HFFc6 (cell line): ENCODE measurements at places on chromosomes 5 and 9. TPM values are rescaled to one million over a fixed set of nuclear protein-coding genes. Genes with fewer than 3 reads are reported as not detected.
A peak's percentile ranks its signal among the peaks of the same experiment; 100 is the strongest.

Gene NRARP
- total RNA-seq: not detected in 2 replicates

DNA sequence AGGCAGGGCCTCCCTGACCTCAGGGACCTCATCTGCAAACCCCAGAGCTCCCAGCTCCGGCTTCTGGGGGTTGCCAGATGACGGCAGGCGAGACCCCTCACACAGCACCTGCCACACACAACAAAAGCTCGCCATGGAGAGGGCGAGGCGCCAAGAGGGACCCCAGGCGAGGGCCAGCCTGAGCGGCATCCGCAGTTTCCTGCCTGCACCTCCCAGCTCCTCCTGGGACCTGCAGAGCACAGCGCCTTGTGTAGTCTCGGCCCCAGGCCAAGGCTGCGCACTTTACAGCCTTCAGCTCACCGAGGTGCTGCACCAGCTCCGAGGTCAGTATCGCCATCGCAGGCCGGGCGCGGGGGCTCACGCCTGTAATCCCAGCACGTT lies 82.4 kb upstream of the ADAMTS2 start:
- no peak overlapping the region for H3K4me3 ChIP-seq
- H3K4me1 ChIP-seq: no peaks in the 10 kb centered on the region
- no peak for DNase-seq
- H3K27me3 ChIP-seq: peaks cover 19% of the 10 kb centered on the region
- H3K36me3 ChIP-seq: no peaks in the 10 kb centered on the region
- no peak overlapping the region for H3K27ac ChIP-seq

GRCh38 chr9:82553654-82554366 lies 509.1 kb downstream of the RASEF start:
- no peaks in the 10 kb centered on the region for H3K36me3 ChIP-seq
- H3K27me3 ChIP-seq: peaks cover 2% of the 10 kb centered on the region; the same call in 1 of the 2 replicates
- H3K27ac ChIP-seq: no peak overlapping the region
- H3K4me1 ChIP-seq: no peaks in the 10 kb centered on the region

GRCh38 chr5:23013395-23013998 lies 160.4 kb upstream of the CDH12 start:
- H3K27ac ChIP-seq: no peak overlapping the region
- no peaks in the 10 kb centered on the region for H3K27me3 ChIP-seq
- H3K36me3 ChIP-seq: no peaks in the 10 kb centered on the region
- H3K4me1 ChIP-seq: no peaks in the 10 kb centered on the region
- no peak for DNase-seq
- peak overlapping the region; percentile 72 for H3K4me3 ChIP-seq

DNA sequence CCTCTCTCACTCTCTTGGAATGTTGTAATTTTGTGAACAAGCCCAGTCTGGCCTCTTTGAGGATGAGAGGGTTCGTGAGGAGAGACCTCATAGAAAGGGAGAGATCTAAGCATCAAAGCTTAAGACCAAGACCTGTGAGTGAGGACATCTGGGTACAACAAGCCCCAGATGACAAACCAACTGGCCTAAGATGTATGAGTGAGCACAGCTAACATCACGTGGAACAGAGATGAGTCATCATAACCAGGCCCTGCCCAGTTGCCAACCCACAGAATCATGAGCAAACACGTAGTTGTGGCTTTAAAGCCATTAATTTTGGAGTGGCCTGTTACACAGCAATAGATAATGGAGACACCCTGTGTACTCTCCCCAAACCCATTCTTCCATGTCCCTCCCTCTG lies 439.1 kb upstream of the KIF2A start:
- H3K36me3 ChIP-seq: no peaks in the 10 kb centered on the region
- H3K27me3 ChIP-seq: no peaks in the 10 kb centered on the region; the same call in 1 of the 2 replicates
- no peak overlapping the region for H3K27ac ChIP-seq
- DNase-seq: peak; percentile 3

- peaks cover 71% of the 10 kb centered on the region for H3K4me1 ChIP-seq
- H3K27ac ChIP-seq: peak overlapping the region; percentile 83
- DNase-seq: no peak
- H3K36me3 ChIP-seq: no peaks in the 10 kb centered on the region
- peaks cover 1% of the 10 kb centered on the region; the same call in 1 of the 2 replicates for H3K27me3 ChIP-seq
Observed at GRCh38 chr5:59038798-59039295, 456.0 kb downstream of the RAB3C start.

GRCh38 chr9:104895572-104895971 lies 32.4 kb downstream of the ABCA1 start:
- peak; percentile 83 for DNase-seq
- peak overlapping the region; percentile 68 for H3K4me3 ChIP-seq
- peaks cover 22% of the 10 kb centered on the region for H3K4me1 ChIP-seq
- H3K27ac ChIP-seq: peak overlapping the region; percentile 46
- H3K36me3 ChIP-seq: no peaks in the 10 kb centered on the region

GRCh38 chr9:85042981-85043647 lies 373.6 kb downstream of the NTRK2 start:
- H3K27me3 ChIP-seq: no peaks in the 10 kb centered on the region
- H3K27ac ChIP-seq: no peak overlapping the region
- H3K4me1 ChIP-seq: no peaks in the 10 kb centered on the region
- H3K4me3 ChIP-seq: no peak overlapping the region
- no peak for DNase-seq
- H3K36me3 ChIP-seq: no peaks in the 10 kb centered on the region

Gene FOXB2
- total RNA-seq: not detected in 2 replicates

Gene EIF4EBP3
- total RNA-seq: 3.4 to 5.6 TPM (median 3.7 TPM) in 3 replicates

DNA sequence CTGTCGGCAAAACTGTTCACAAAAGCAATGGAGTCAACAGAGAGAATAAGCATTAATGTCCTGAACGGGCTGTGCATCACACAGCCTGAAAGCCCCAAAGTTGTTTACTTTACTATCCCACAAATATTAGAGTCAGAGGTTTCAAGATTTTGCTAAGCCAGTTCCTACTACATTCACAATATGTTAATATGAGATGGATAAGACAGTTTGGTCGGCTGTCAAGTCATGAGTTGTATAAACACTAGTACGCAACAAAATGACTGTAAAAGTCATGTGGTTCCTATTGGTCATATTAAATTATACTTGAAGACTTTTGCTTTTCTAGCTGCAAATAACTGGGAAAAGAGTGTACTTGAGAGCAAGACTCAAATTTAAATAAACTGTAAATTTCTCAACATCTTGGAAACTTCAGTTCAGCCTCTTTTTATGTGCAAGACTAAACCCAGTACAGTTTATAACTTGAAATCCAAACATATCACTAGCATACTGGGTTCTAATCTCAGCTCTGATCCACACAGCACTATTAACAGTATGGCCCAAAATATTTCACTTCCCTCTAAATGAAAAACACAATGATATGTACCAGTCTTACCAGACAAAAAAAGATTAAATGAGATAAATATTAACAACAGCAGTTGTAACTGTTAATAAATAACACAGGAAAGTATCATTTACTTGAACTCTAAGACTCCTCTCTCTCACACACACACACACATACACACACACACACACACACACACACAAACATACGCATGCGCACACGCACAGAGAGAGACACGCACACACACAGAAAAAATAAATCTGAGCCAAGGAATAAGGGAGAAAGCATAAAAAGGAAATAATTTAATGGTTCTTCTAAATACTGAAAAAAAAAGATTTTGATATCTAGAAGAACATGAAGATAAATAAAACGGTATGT lies 33.1 kb downstream of the FANCC start:
- H3K4me3 ChIP-seq: peak overlapping the region; percentile 48
- no peaks in the 10 kb centered on the region for H3K27me3 ChIP-seq
- H3K4me1 ChIP-seq: peaks cover 24% of the 10 kb centered on the region

DNA sequence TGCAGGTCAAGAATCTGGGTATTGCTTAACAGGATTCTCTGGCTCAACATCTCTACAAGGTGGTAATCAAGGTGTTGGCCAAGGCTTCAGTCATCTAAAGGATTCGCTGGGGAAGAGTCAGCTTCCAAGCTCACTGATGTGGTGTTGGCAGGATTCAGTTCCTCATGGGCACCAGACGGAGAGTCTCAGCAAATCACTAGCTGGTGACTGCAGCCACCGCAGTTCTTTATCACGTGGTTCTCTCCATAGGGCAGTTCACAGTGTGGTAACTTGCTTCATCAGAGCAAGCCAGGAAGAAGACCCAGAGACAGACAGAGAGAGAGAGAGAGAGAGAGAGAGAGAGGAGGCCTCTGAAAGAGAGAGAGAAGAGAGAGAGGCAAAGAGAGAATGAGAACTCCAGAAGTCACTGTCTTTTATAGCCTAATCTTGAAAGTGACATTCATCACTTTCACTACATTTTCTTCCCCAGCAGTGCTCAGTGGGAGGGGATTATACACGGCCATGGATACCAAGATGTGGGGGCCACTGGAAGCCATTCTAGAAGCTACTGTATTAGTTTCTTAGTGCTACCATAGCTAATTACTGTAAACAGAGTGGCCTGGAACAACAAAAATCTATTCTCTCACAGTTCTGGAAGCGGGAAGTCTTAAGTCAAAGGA lies 109.2 kb upstream of the SMIM23 start:
- H3K27ac ChIP-seq: no peak overlapping the region
- H3K4me1 ChIP-seq: no peaks in the 10 kb centered on the region
- no peaks in the 10 kb centered on the region for H3K36me3 ChIP-seq
- H3K4me3 ChIP-seq: no peak overlapping the region
- H3K27me3 ChIP-seq: peaks cover 40% of the 10 kb centered on the region

DNA sequence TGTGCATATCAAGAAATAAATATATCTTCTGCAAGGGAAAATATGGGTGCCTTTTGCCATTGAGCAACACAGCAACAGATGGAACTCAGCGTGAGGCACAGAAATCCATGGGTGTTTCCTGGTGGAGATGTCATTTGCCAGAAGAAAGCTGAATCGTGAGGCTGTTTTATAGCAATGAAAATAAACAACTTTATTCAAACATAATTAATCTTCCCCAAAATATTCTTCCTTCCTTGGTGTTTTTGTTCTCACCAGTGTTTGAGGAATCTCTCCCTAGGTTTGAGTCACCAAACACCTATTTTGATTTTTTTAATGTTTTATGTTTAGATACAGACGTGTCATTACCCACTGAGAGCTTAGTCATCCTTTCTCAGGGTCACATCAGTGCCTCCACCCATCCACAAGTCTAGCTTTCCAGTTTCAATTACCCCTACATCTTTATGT lies 65.8 kb upstream of the PAPPA start:
- no peak for DNase-seq
- H3K27ac ChIP-seq: peak overlapping the region; percentile 62
- H3K27me3 ChIP-seq: no peaks in the 10 kb centered on the region
- H3K4me3 ChIP-seq: peak overlapping the region; percentile 39

Gene BARHL1
- not detected in 3 replicates for total RNA-seq

Gene CDKN2A
- 57.9 to 119 TPM (median 65.6 TPM) in 3 replicates for total RNA-seq

Gene CDX1
- 0.11 TPM in 1 of 3 replicates, not detected in the others for total RNA-seq

DNA sequence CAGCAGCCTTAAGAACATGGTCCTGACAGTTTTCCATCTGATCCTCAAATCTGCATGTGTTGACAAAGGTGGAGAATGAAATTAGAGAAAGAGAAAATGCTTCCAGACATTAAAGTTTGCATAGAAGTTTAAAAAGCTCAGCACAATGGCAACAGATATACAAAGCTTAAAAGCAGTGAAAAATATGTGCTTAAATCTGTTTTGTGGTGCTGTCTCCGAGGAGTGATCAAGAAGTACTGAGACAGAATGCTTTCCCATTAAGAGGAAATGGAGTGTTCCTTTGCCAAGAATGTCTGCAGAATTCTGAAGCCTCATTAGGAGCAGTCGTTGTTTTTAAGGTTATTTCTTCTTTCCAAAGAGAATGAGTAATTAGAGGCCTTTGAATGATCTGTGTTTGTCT lies 131.4 kb downstream of the MCTP1 start:
- H3K4me3 ChIP-seq: no peak overlapping the region
- DNase-seq: no peak

DNA sequence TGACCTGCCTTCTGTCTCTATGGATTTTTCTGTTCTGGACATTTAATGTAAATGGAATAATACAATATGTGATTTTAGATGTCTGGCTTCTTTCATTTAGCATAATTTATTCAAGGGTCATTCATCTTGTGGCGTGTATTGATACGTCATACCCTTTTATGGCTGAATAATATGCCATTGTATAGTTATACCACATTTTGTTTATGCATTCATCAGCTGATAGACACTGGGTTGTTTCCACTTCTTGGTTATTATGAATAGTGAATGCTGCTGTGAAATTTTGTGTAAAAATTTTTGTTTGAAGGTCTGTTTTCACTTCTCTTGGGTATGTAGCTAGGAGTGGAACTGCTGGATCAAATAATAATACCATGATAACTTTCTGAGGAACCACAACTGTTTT lies 298.9 kb downstream of the CCDC171 start:
- no peak overlapping the region for H3K27ac ChIP-seq
- no peak for DNase-seq
- H3K4me3 ChIP-seq: no peak overlapping the region
- H3K27me3 ChIP-seq: no peaks in the 10 kb centered on the region
- peaks cover 11% of the 10 kb centered on the region for H3K4me1 ChIP-seq
- H3K36me3 ChIP-seq: no peaks in the 10 kb centered on the region

GRCh38 chr5:142432961-142433360 lies 108.1 kb upstream of the SPRY4 start:
- no peaks in the 10 kb centered on the region; the same call in 1 of the 2 replicates for H3K27me3 ChIP-seq
- H3K36me3 ChIP-seq: no peaks in the 10 kb centered on the region
- H3K4me3 ChIP-seq: no peak overlapping the region
- peak overlapping the region; percentile 87; the same call in 1 of the 2 replicates for H3K27ac ChIP-seq
- no peak for DNase-seq

GRCh38 chr9:127555840-127556820 lies 55.9 kb upstream of the STXBP1 start:
- DNase-seq: peak; percentile 97
- H3K36me3 ChIP-seq: peaks cover 33% of the 10 kb centered on the region
- H3K27ac ChIP-seq: peak overlapping the region; percentile 99
- H3K4me3 ChIP-seq: peak overlapping the region; percentile 71

GRCh38 chr9:104984948-104985347 lies 57.0 kb upstream of the ABCA1 start:
- DNase-seq: no peak
- no peak overlapping the region for H3K4me3 ChIP-seq
- no peak overlapping the region for H3K27ac ChIP-seq
- H3K36me3 ChIP-seq: no peaks in the 10 kb centered on the region
